ENCODE measurements at places on chromosomes 3 and 15. TPM values are rescaled to one million over a fixed set of nuclear protein-coding genes. Genes with fewer than 3 reads are reported as not detected.

A4GNT gene
- total RNA-seq = not detected

DNA sequence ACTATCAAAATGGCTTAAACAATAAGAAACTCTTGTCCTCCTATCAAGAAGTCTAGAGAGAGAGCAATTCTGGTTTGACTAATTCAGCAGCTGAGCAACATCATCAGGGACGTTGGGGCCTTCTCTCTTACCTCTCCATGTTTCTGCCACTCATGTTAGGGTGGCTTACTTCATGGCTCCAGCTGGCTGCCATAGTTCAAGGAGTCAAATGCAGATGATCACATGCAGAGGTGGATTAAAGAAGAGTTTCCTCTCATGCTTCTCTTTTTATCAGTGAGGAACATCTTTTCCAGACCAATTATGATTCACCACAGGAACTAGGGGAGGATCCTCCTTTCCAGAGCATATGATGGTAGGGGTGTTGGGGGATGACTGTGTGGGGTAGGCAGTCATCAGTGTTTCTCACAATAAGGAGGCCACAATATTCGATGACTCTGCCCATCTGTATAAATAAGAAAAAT, 45.5 kb downstream of the NEK11 start:
- no peaks in the 10 kb centered on the region for H3K36me3 ChIP-seq
- DNase-seq = no peak
- H3K4me3 ChIP-seq = no peak overlapping the region
- H3K27me3 ChIP-seq = no peaks in the 10 kb centered on the region

ADAMTS17 gene
- total RNA-seq = 1.8 TPM

- H3K27ac ChIP-seq = no peak overlapping the region
- H3K4me1 ChIP-seq = no peaks in the 10 kb centered on the region
- no peaks in the 10 kb centered on the region for H3K27me3 ChIP-seq
- H3K4me3 ChIP-seq = no peak overlapping the region
- no peak for DNase-seq
Observed at GRCh38 chr3:150790629-150791028, 27.7 kb upstream of the SIAH2 start.

DNA sequence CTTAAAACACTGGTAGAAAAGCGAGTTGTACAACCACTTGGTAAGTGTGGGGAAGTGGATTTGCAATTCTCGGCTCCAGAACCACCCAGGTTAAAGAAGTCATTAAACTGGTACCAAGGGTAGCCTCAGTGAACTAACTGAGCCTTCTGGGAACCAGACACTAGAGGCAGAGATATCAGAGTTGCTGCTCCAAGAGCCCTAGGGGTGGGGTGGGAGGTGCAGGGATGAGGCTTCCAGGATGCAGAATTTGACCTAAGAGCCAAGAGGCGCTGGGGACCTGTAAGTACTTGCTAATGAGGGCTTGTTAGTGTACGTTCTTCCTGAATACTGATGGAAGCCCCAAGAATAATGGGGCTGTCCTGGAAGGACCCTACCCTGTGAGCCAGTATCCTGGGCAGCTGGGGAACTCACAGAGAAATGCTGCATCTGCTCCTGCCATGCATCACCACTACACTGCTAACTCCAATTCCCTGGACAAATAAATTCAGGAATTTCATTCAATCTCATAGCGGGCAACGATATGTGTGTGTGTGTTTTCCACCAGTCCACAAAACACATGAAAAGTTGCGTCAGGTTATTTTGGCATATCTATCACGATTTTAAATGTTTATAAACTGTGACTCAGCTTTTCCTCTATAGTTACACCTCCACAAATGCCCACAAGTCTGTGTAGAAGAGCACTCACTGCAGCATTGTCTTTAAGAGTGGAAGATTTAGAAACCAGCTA, 23.8 kb downstream of the STIMATE start:
- H3K27ac ChIP-seq = no peak overlapping the region
- H3K27me3 ChIP-seq = no peaks in the 10 kb centered on the region
- H3K4me3 ChIP-seq = no peak overlapping the region
- no peak for DNase-seq

DNA sequence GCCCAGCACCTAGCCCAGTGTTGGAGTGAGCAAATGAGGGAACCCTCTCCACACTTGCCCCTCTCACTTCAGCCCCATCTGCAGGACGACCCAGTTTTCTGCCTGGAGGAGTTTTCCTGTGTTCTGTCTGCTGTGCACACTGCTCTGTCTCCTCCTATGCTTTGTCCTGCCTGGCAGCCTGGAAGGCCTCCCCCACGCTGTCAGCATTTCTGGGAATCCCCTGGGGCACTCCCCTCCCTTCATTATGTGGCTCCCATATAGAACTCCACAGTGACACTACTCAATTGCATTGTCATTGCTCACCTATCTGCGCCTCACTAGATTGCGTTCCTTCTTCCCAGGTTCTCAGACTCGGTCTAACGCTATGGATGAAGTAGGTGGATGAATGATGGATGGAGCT, 13.9 kb downstream of the CLSTN2 start:
- no peaks in the 10 kb centered on the region for H3K36me3 ChIP-seq
- DNase-seq = no peak
- H3K27ac ChIP-seq = no peak overlapping the region
- no peak overlapping the region for H3K4me3 ChIP-seq
- no peaks in the 10 kb centered on the region for H3K4me1 ChIP-seq
- no peaks in the 10 kb centered on the region for H3K27me3 ChIP-seq

WDR93 gene
- not detected for total RNA-seq

DNA sequence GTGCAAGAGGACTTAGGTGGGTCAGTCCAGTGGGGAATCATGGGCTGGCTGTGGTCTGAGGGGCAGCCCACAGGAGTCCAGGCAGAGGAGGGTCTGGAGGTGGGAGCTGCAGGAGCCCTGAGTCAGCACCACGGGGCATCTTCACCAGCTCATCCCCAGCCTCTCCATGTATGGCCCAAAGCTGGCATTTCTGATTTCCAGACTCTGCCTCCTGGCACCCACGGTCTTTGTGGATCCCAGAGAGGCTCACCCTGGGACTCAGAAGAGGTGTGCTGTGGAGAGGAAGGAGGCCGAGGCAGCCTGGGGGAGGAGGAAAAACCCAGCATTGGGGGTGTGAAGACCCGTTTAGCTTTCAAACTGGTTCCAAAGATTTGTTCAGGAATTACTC, 64.5 kb upstream of the KLF13 start:
- DNase-seq = no peak
- no peak overlapping the region for H3K4me3 ChIP-seq
- no peaks in the 10 kb centered on the region for H3K27me3 ChIP-seq

GRCh38 chr3:8553405-8553804, 51.8 kb downstream of the LMCD1 start:
- DNase-seq = peak; percentile 71
- H3K27ac ChIP-seq = no peak overlapping the region

DNA sequence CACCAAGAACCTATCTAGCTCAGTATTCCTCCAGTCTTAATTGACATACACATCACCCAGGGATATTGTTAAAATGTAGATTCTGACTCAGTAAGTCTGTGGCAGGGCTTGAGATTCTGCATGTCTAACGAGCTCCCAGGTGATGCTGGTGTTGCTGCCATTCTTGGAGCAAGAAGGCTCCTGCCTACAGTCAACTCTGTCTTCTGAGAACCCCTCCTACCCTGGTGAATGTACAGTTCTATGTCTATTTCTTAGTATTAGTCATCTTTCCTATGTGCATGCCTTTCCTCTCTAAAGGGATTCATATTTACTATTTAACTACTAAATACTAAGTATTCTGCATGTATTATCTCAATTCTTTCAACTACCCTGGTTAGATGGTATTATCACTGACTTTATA, 268.7 kb downstream of the EDEM1 start:
- H3K27ac ChIP-seq = no peak overlapping the region
- no peaks in the 10 kb centered on the region for H3K4me1 ChIP-seq
- no peaks in the 10 kb centered on the region for H3K27me3 ChIP-seq
- no peak for DNase-seq
- no peaks in the 10 kb centered on the region for H3K36me3 ChIP-seq

DNA sequence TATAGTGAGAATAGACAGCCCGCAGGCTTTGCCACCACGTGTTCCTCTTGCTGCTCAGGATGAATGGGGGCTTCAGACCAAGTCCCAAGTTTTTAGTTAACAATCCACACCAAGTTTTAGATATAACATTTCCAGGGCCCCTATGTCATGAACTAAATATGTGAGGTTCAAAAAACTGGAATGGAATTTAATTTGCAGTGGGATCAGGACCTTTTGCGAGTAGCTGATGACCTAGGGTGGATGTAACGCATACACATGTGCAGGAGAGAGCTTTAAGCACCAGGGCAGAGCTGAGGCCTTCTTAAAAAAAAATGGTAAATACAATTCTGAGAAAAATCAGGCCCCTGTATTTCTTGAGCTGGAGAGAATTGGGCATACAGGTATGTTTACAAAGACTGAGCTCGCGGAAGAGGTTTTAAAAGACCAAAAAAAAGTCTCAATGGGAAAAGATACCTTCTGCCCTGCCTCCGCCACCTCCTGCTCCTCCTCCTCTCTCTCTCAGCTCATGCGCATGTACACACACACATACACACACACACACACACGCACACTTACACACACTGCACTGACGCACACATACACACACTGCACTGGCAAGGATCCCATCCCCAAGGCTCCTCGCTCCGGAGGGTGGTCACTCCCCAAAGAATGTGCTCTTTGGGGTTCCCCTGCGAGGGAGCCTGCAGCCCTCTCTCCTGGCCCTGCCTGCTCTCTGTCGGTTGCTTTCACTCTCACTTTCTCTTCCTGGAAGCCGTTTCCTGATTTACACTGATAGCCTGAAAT, 48.2 kb upstream of the IGF1R start:
- no peaks in the 10 kb centered on the region for H3K4me1 ChIP-seq
- DNase-seq = no peak
- no peaks in the 10 kb centered on the region for H3K27me3 ChIP-seq
- H3K4me3 ChIP-seq = peak overlapping the region; percentile 67
- H3K36me3 ChIP-seq = no peaks in the 10 kb centered on the region

NR2F2 gene
- 102 TPM for total RNA-seq

DNA sequence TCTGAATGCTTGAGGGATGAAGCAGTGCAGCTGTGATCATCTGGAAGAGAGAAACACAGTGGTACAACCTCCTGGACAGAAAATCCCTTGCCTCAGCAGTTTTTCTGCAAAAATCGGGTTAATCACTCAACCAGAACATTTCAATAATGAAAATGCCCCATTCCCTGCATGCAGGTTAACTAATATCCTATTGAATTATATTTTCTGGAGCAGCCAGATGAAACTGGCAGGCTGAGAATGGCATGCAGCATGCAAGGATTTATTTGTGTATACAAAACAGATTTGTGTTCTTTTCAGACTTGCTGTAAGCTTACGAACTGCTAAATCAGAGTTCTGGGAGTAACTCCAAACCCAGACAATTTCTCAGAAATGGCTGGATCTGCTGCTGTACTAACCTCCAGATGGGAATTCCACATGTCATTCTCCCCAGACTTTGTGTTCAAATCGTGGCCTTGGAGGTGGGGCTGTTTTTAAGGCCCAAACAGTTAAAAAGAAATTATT, 39.1 kb downstream of the SLC9A9 start:
- H3K27me3 ChIP-seq = no peaks in the 10 kb centered on the region
- DNase-seq = no peak
- no peaks in the 10 kb centered on the region for H3K36me3 ChIP-seq
- no peak overlapping the region for H3K4me3 ChIP-seq

- no peaks in the 10 kb centered on the region for H3K27me3 ChIP-seq
- H3K36me3 ChIP-seq = no peaks in the 10 kb centered on the region
- H3K4me1 ChIP-seq = no peaks in the 10 kb centered on the region
- no peak for DNase-seq
Observed at GRCh38 chr3:121974601-121975111, 47.4 kb downstream of the ILDR1 start.

GRCh38 chr15:75138016-75138999, 63.4 kb upstream of the C15orf39 start:
- H3K27ac ChIP-seq = no peak overlapping the region
- no peak for DNase-seq
- no peak overlapping the region for H3K4me3 ChIP-seq

GRM7 gene
- total RNA-seq = 2.5 TPM

- DNase-seq = no peak
- H3K27me3 ChIP-seq = no peaks in the 10 kb centered on the region
- no peak overlapping the region for H3K27ac ChIP-seq
Observed at GRCh38 chr3:157888040-157888439, 218.2 kb downstream of the SHOX2 start.

GRCh38 chr3:141401573-141402475, 33.5 kb downstream of the ZBTB38 start:
- peak; percentile 86 for DNase-seq
- peaks cover 2% of the 10 kb centered on the region for H3K36me3 ChIP-seq
- H3K27me3 ChIP-seq = no peaks in the 10 kb centered on the region
- H3K27ac ChIP-seq = peak overlapping the region; percentile 88
- peak overlapping the region; percentile 92 for H3K4me3 ChIP-seq

GRCh38 chr15:40845036-40845435, 1.2 kb downstream of the SPINT1 start:
- no peaks in the 10 kb centered on the region for H3K36me3 ChIP-seq
- H3K4me1 ChIP-seq = no peaks in the 10 kb centered on the region
- H3K27me3 ChIP-seq = no peaks in the 10 kb centered on the region

DNA sequence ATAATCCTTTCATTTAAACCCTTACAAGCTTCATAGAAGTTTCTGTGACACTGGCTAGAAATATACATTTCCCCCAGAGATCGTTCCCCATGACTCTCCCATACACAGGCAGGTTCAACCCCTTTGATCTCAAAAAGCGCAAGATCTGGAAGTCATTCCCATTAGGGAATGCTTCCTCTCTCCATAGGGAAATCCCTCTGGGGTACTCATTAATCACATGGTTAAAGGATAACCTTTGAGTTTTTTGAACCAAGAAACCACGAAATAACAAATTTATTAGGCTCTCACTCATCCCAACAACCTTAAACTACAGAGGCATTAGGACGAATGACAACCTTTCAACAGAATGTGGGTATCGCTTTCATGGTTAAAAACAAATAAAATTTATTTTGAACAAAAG, 211.9 kb upstream of the PRICKLE2 start:
- no peak overlapping the region for H3K27ac ChIP-seq
- peaks cover 3% of the 10 kb centered on the region for H3K27me3 ChIP-seq
- H3K4me3 ChIP-seq = no peak overlapping the region
- H3K36me3 ChIP-seq = no peaks in the 10 kb centered on the region

- no peaks in the 10 kb centered on the region for H3K36me3 ChIP-seq
- H3K27me3 ChIP-seq = no peaks in the 10 kb centered on the region
- no peak for DNase-seq
- no peak overlapping the region for H3K4me3 ChIP-seq
Observed at GRCh38 chr3:118167571-118167970, 867.1 kb downstream of the IGSF11 start.

- H3K36me3 ChIP-seq = no peaks in the 10 kb centered on the region
- H3K4me1 ChIP-seq = no peaks in the 10 kb centered on the region
- no peak overlapping the region for H3K27ac ChIP-seq
- no peak for DNase-seq
- H3K4me3 ChIP-seq = no peak overlapping the region
Observed at GRCh38 chr3:50630877-50631276, 13.9 kb downstream of the MAPKAPK3 start.

LNP1 gene
- total RNA-seq = 2.8 TPM

DNA sequence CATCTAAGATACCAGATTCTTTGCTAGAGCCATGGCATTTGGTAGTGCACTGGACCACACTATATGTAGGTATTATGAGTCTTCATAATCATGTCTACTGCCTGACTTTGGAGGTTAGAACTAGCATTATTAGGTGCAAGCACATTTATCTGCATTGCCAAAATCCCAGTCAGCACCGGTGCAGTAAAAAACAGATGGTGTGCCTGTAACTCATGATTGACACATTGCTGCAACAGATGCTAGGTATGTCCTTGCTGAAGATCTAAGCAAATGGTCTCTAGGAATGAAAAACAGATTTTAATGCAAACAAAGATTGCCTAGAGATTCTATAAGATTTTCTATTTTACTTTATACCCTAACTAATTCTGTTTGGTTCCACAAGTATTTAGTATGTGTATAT, 47.7 kb downstream of the MYO5A start:
- H3K4me1 ChIP-seq = no peaks in the 10 kb centered on the region
- H3K27me3 ChIP-seq = no peaks in the 10 kb centered on the region
- H3K27ac ChIP-seq = no peak overlapping the region
- no peak overlapping the region for H3K4me3 ChIP-seq

EFCAB12 gene
- 0.10 TPM for total RNA-seq

HEXA gene
- 144 TPM for total RNA-seq

AMOTL2 gene
- total RNA-seq = 118 TPM
